ENCODE measurements at places on chromosomes 3 and 15.

DNA sequence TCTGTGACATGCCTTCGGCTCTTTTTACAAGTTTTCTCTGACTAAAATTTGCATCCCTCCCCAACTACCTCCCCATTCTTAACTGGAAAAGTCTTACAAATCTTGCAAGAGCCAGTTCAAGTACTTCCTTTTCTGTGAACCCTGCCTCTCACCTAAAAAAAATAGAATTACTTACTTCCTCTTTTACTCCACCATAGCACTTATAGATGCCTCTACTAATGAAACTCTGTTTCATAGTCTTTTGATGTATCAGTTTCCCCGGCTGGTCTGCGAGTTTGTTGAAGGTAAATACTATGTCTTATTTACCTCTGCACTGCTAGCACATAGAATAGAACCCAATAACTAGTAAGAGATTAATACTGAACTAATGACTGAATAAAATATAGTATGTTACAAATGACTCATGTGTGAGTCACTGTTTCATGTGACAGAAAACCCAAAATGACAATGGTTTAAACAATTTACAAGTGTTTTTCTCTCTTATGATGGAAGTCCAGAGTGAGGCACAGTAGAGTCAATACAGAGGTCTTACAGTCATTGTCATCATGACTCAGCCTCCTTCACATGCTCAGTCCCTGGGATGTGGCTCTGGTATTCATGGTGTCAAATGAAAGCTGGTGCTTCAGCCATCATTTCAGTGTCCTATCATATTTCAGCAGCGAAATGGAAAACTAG, 393.5 kb downstream of the RSL24D1 start:
- no peak for DNase-seq

DNA sequence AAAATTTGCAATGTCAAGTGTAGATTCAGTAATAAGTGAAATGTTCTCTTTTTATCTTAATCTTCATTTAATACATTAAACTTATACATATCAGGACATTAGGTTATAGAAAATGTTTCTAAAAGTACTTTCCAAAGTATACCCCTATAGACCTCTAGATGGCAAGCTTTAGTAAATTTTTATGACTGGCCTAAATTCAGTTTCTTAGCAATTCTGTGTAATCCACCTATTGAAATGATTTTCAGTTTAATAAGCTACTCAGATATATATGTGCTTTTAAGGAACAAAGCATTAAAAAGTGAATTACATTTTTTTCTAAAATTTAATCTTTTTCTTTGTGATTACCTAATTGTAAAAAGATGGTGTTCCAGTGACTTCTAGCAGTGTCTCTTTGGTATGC, 342.2 kb downstream of the GBE1 start:
- no peak for DNase-seq

- no peak for DNase-seq
Measured at GRCh38 chr3:32557640-32558352, 12.9 kb downstream of the DYNC1LI1 start.

GRCh38 chr3:188021041-188021440, 132.9 kb upstream of the LPP start:
- no peak for DNase-seq

DNA sequence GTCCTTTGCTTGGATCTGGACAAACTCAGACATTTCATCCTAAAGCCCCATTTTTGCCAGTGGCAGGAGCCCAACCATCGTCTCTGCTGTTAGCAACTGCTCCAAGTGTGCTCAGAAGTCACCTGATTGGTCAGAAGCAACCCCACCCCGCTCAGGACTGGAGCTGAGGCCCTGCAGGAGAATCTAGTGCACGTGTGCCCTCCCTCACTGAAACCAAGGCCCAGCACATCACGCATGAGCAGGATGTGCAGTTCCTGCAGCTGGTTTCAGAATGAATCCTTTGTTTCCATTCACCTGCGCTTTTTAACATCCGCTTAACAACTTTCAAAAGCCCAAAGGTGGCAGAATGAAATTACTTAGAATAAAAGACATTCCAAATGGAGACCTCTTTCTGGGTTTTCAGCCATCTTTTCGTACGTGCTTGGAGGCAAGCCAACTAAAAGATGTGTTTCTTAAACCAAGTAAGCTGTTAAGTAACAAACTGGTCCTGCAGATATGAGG, 81.2 kb downstream of the SRGAP3 start:
- no peak for DNase-seq

DNA sequence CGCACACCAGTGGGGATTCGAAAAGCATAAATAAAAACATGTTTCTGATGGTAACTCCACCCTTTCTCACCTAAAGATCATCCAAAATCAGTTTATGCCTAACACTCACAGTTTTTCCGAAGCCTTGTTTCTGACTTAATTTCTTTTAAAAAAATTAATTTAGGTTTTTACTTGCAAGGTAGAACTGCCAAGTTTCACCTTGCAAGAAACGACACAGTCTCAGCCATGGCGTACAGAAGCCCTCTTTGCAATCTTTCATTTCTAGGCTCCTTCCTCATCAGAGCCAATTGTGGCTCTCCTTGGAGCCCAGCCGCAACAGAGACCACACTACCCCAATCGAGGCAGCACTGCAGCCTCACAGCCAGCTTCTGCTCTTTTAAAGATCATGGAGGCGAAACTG, 31.0 kb upstream of the FEZF2 start:
- no peak for DNase-seq

GRCh38 chr3:56929809-56930615, 128.3 kb upstream of the ARHGEF3 start:
- no peak for DNase-seq

GRCh38 chr3:159472611-159473010, 516.0 kb upstream of the IL12A start:
- no peak for DNase-seq

DNA sequence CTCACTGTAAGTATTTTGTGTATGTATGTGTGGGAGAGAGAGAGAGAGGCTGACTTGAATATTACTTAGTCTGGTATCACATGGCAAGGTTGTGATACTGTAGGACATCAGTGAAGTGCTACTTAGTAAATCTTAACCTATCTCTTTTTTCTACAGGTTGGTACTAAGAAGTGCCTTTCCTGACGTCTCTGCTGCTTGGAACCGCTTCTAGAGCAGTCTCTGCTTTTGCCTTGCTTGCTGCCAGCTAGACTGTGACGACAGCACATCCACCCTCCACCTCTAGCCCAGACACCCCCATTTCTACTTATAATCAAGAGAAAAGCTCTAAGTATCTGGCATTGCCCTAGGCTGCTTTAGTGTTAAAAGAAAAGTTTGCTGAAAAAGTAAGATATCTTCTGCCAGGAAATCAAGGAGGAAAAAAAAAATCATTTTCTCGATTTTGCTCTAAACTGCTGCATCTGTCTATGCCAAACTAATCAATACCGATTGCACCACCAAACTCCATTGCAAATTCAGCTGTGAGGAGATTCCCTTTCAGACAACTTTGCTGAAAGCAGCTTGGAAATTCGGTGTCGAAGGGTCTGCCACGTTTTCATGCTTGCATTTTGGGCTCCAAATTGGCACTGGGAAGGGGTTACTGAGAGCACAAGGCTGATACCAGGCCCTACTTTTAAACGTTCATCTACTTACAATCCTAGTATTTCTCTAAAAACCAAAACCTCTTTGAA, 30.7 kb downstream of the MBNL1 start:
- peak; percentile 60 for DNase-seq

- DNase-seq, result no peak
Measured at GRCh38 chr15:101428758-101429157, 60.7 kb downstream of the PCSK6 start.

GRCh38 chr3:127647166-127647844, 18.3 kb downstream of the PODXL2 start:
- DNase-seq, result no peak

GRCh38 chr15:40252438-40253166, 13.7 kb downstream of the PAK6 start:
- DNase-seq, result no peak

- DNase-seq, result peak; percentile 83
Measured at GRCh38 chr3:24259901-24260512, 234.6 kb downstream of the THRB start.

DNA sequence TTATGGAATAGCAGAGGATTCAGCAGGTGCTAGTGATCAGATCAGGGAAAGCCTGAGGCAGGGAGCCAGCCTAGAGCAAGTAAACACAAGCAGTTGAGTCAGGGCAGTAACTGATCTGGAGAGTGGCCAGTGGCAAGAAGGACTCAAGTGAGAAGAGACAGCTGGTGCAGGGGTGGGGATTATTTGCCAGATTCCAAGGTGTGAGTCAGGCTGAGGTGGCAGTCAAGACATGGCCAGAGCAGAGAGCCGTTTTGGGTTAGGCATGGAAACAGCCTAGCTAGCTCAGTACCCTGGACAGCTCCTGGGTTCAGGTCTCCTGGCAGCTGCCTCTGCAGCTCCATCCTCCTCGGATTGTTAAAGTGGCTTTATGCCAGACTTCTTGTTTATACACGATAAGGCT, 281.9 kb upstream of the ONECUT1 start:
- DNase-seq, result no peak

DNA sequence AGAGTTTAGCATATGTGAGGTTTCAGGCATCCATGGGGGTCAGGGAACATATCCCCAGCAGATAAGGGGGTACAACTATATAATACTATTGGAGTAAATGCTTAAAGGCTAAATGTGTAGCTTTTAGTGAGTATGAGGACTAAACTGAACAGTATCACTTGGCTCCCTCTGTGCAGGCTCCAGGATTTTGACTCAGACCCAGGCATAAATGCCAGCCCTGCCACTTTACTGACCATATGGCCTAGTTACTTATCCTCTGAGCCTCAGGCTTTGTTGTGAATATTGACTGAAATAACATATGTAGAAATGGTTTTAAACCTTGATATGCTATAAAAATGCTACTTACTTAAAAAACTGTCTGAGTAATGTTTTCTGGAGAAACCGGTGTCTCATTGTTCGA, 151.6 kb downstream of the CHST2 start:
- DNase-seq, result no peak

DNA sequence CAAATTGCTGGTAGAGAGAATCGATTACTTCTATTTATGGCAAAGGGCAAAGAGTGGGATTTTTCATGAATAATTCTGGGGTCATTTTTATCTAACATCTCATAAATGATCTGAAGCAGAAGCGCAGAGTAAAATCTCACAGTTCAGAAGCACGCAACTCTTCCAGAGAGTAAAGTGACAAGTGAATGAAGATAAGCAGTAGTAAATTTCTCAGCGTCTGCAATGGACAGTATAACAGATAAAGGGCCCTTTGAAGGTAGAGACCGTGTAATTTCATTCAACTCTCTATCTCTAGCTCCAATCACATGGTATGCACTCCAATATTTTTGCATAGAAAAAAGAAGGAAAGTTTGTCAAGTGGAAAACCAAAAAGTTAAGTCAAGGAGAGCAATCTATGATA, 521.1 kb upstream of the NECTIN3 start:
- no peak for DNase-seq

GRCh38 chr3:78497021-78497420, 1270.8 kb downstream of the ROBO1 start:
- DNase-seq, result no peak

- no peak for DNase-seq
Measured at GRCh38 chr15:60223176-60223575, 174.6 kb downstream of the ANXA2 start.

DNA sequence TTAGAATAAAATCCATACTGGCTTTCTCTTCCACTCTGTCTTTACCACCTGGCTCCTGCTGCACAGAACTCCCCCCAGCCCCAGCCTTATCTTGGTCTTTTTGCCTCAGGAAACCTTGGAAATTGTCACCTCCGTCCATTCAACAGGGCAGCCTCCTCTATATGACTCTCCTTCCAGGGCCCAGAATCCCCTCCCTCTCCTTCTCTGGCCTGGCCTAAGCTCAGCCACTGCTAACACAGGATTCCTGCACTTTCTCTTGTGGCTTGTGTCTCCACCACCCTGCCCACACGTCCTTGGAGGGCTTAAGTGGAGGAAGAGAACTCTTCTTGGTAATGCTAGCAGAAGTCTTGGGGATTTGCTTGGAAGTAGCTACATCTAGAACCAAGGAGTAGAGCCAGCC, 1.5 kb upstream of the IL17RD start:
- DNase-seq, result no peak

GRCh38 chr3:33699275-33699674, 18.8 kb downstream of the CLASP2 start:
- no peak for DNase-seq

DNA sequence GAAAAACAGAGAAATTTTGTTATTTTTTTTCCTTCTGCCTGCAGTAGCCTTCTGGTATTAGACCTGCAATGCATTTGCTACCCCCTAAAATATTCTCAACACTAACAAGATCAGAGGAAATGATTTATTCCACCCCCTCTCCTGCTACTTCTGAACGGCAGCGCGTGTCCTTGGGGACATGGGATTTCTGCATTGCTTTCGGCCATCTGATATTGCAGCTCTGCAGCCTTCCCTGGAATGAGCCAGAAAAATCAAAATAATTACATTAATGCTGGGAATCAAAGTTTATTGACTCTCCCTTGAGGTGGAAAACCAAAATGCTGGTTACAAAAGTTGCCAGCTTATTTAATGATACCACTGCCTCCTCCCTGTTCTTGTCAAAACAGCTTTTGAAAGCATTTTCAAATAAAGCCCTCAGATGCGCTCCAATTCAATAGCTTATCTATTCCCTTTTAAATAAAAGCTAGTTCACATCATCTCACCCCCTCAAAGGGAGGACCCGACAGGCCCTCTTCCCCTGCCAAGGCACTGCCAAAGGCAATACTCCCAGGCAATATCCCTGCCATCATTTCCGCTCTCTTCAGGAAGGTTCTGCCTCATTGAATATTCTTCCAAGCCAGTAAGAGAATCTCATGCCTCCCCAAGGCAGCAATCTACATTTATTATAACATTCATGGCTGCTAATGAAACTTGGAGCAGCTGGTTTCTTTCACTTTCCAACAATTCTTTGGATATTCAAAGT, 96.6 kb downstream of the FHIT start:
- no peak for DNase-seq

- DNase-seq, result no peak
Measured at GRCh38 chr15:35771746-35772442, 225.9 kb upstream of the DPH6 start.

- no peak for DNase-seq
Measured at GRCh38 chr3:73933585-73933984, 308.8 kb upstream of the PDZRN3 start.

- DNase-seq, result no peak
Measured at GRCh38 chr3:133117342-133117741, 79.2 kb downstream of the TMEM108 start.

GRCh38 chr3:194494951-194495374, 8.2 kb upstream of the ATP13A3 start:
- no peak for DNase-seq

GRCh38 chr3:168991803-168992202, 671.7 kb downstream of the MECOM start:
- DNase-seq, result no peak

GRCh38 chr15:74408385-74408784, 25.4 kb downstream of the SEMA7A start:
- no peak for DNase-seq

GRCh38 chr15:67968564-67968963, 85.6 kb upstream of the PIAS1 start:
- DNase-seq, result no peak

DNA sequence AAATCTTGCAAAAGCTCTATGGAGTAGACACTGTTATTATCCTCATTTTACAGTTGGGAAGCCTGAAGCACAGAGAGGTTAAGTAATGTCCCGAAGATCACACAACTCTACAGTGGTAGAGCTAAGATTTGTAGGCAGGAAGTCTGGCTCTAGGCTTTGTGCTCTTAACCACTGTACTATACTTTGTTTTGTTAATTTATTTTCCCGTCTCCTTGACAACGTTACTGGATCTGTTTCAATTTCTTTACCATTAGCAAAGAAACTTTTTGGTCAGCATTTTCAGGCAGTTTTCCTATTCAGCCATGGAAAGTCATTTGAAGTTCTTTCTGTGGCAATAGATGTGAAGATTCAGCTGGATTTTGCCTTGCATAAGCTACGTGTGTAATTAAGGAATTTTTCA, 51.7 kb downstream of the OTOL1 start:
- DNase-seq, result no peak
